Renal cortical epithelial cell (primary cell): ENCODE measurements at places on chromosomes 7 and 10. TPM values are rescaled to one million over a fixed set of nuclear protein-coding genes. Genes with fewer than 3 reads are reported as not detected.

Gene HYAL4
- not detected in 2 replicates for total RNA-seq

Gene ASAH2B
- total RNA-seq, result 3.3 and 6.1 TPM in 2 replicates

Gene TMEM229A
- not detected in 2 replicates for total RNA-seq

Gene C1QL3
- total RNA-seq, result 0.60 and 2.4 TPM in 2 replicates

Gene CUTC
- 24.3 and 25.1 TPM in 2 replicates for total RNA-seq

Gene TPK1
- 11.0 and 11.6 TPM in 2 replicates for total RNA-seq

Gene AOC1
- 6.1 and 6.4 TPM in 2 replicates for total RNA-seq

Gene TYSND1
- total RNA-seq, result 12.2 and 15.6 TPM in 2 replicates

Gene GOLGA7B
- total RNA-seq, result 0.05 and 0.35 TPM in 2 replicates

Gene ASAH2
- total RNA-seq, result 0.17 and 1.2 TPM in 2 replicates

Gene CALML3
- total RNA-seq, result not detected in 2 replicates

Gene KLLN
- total RNA-seq, result 1.1 TPM in 1 of 2 replicates, not detected in the other

Gene PARD3
- 154 and 189 TPM in 2 replicates for total RNA-seq

Gene PTPRN2
- 0.35 and 1.2 TPM in 2 replicates for total RNA-seq

Gene SCART1
- 0.35 and 1.4 TPM in 2 replicates for total RNA-seq

Gene PLAU
- total RNA-seq, result 238 and 1,509 TPM in 2 replicates
